Aorta (tissue), 5 donors: ENCODE measurements at places on chromosomes 2 and 18. TPM values are rescaled to one million over a fixed set of nuclear protein-coding genes. Genes with fewer than 3 reads are reported as not detected.

Gene SGPP2
- 0.10 TPM for polyA plus RNA-seq

Gene PRSS56
- polyA plus RNA-seq: not detected

DNA sequence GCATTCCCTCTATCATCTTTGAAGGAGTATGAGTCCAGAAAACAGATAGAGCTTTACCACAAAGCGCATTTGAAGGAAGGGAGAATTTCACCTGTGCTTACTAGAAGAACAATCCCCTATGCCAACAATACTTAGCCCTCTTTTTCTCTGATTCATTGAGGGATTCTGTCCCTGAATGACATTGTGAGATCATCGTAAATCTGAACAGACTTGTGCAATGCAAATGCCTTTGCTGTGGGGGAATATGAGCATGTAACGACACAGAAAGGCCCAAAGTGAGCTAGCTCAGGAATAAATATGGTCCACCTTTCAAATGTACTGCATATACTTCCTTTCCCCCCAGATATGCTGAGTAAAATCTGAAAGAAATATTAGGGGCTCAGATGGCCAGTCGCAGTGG lies 67.6 kb downstream of the SCN1A start:
- no peak for DNase-seq

DNA sequence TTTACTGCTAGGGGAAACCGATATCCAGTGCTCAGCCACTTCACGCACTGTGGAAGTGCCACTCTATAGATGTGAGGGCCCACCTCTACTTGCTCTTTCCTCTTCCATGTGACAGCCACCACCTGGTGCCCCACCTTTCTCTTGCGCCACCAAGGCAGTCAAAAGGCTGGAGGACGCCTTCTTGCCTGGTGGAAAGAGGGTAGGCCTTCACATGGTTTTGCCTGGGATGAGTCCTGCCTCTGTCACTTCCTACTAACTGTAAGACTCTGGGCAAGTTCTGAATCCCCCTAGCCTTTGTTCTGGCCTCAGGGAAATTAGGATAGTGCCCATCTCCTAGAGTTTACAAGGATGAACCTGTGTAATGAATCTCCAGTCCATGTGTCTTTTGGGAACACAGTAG lies 66.1 kb upstream of the ODC1 start:
- DNase-seq: peak; percentile 9

GRCh38 chr2:36564377-36564930 lies 33.5 kb downstream of the FEZ2 start:
- DNase-seq: no peak

- DNase-seq: no peak
These were observed 21.0 kb upstream of the CDKL4 start for GRCh38 chr2:39264733-39265132.

DNA sequence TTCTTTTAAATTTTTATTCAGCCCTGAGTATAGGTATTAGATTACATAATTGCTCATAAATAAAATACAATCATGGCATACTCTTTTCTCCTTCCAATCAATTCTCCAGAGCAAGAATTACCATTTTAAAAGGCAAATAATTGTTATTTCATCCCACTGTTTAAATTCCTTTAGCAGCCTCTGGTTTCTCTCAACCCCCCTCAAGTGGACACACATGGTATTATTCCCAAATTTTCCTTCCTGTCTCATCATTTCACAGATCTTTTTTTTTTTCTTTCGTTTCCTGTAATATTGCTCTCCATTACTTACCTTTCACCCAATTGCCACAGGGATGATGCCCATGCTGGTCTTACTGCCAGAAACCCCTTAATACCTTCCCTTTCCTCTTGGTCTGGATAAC lies 385.2 kb downstream of the RIT2 start:
- no peak for DNase-seq

Gene DSG3
- polyA plus RNA-seq: 0.08 TPM
